ENCODE measurements at places on chromosomes 7 and 10.

DNA sequence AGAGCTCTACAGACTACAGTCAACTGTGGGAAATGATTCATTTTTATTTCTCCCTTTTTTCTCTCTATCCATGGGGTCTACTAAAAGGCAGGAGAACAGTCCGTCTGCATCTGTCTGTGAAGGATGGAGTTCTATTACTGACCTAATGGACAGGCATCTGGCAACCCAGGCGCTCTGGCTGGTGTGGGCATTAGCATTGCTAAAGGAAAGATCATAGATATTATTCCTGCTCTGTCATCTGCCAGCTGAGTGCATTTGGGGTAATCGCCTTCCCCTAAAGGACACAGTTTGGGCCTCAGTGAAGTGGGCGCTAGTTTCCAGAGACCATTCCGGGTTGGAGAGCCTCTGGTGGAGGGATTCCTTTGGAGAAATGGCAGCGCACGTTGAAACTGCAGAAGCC, 201.3 kb upstream of the TCERG1L start:
- no peak for DNase-seq

DNA sequence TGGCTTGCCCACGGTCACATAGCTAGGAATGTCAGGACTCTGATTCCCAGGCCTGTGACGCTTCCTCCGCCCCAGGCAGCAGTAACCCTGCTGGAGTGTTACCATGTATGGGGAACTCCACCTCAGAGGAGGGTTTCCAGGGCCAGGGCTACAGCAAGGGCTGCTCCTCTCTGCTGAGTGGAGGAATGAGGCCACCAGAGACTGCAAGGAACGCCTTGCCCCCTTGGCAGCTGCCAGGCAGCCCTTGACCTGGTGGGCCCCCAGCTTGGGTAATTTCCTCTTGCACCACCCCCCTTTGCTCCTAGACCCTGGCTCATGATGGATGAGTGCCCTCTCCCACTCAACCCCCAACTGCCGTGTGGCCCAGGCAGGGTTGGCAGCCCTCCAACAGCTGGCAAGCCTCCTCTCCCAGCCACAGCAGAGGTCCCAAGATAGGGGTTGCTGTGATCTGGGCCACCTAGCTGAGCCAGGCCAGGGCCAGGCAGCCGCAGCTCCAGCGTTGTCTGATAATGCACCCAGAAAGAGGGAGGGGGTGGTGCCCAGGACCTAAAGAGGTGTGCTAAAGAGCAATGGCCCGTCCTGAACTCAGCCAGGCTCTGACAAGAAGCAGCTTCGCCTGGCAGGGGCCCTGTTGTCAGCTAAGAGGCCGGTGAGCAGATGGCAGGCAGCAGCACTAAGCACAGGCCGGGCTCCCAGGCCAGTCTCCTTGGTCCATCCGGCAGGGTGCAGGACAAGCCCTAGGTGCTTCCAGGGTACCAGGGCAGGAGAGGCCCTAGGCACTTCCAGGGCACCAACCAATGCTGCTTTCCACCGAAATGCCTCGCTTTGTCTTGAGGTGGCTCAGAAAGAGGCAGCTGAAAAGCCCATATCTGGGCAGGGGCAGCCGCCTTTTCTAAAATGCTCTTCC, 35.4 kb downstream of the DRGX start:
- DNase-seq = no peak

- DNase-seq = no peak
These were observed 2.5 kb downstream of the HMX2 start for GRCh38 chr10:123150271-123150985.

GRCh38 chr10:35353805-35354204, 17.5 kb downstream of the CCNY start:
- no peak for DNase-seq

- no peak for DNase-seq
These were observed 108.1 kb upstream of the PODXL start for GRCh38 chr7:131664570-131664969.

DNA sequence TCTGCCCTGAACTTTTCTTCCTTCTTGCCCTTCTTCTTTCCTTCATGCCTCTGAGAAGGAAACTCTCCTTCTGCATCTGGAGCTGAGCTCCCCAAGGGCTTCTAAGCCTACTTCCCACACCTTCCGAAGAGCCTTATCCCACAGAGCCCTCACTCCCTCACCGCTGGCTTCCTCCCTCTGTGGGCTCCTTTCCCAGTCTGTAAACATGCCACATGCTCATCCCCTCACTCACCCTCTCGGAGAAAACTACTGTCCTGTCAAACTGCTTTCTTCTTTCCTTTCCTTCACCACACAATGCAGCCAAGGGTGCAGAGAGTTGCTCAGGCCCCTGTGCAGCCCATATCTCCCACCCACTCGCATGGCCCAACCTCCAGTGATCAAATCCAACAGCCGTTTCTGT, 18.1 kb downstream of the ANKRD16 start:
- DNase-seq = no peak

DNA sequence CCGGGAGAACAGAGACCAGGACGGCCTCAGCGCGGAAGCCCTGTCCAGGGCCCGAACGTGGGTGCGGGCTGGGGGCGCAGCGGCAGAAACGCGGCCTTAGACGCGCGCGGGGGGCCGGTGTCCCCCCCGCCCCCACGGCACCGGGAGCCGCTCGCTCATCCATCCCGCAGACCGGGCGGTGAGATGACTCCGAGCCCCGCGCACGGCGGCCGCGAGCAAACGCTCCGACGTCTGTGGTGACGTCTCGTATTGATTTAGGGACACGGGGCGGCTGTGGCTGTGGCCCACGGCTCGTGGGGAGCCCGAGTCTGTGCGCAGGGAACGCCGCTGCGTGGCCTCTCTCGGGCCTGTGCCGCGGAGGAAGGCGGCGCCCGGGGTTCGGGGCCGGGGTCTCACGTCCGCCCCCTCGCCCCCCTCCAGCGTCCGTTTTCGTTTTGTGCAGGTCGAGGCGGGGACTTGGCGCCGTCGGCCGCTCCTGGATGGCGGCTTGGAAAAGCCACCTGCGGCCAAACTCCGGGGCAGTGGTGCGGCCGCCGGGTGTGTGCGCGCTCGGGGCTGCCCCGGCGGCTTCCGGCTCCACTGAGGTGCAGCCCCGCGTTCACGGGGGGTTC, 1.0 kb upstream of the NKX6-2 start:
- no peak for DNase-seq

- DNase-seq = no peak
These were observed 245.7 kb downstream of the WDR11 start for GRCh38 chr10:121096617-121097431.

DNA sequence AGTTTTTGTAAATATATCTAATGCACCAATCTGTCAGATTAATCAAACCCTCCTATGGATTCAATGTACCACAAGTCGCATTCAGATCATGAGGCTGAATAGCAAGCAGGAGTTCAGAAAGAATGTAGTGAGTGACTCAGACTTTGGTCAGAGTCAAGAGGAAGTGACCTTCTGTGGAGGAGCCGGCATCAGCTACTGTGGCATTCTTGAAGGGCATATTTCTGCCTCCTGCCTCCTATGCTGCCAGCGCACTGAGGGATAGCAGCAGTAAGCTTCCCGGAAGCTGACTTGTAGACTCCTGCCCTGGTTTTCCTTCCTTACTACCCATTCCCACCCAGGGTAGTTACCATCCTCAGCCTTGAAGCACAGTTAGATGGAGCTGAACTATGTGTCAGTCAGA, 867.5 kb downstream of the NRG3 start:
- peak; percentile 21 for DNase-seq

GRCh38 chr10:7945034-7945433, 109.5 kb upstream of the GATA3 start:
- DNase-seq = no peak
